ENCODE measurements at places on chromosomes 7 and 10.

GRCh38 chr7:13476881-13477444 is 512.5 kb downstream of the ETV1 start:
- no peak for DNase-seq

- no peak for DNase-seq
Observed at GRCh38 chr7:99460651-99461050, 5.3 kb downstream of the ATP5MF start.

DNA sequence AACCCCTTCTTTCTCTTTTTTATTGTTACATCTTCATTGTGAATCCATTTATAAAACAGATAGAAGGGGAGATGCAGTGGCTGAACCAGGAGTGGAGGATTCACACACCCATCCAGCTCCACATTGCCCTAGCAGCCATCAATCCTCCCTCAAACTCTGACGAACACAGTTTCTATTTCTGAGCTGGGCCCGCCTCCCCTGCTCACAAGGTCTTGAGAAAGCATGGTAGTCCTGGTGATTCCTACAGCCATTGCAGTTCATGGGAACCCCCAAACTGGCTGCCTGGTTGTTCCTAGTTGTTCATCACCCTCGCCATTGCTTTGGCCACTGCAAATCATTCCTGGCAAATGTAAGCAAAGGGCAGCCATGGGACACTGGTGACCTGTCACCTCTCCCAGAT is 258.5 kb upstream of the AOAH start:
- no peak for DNase-seq

DNA sequence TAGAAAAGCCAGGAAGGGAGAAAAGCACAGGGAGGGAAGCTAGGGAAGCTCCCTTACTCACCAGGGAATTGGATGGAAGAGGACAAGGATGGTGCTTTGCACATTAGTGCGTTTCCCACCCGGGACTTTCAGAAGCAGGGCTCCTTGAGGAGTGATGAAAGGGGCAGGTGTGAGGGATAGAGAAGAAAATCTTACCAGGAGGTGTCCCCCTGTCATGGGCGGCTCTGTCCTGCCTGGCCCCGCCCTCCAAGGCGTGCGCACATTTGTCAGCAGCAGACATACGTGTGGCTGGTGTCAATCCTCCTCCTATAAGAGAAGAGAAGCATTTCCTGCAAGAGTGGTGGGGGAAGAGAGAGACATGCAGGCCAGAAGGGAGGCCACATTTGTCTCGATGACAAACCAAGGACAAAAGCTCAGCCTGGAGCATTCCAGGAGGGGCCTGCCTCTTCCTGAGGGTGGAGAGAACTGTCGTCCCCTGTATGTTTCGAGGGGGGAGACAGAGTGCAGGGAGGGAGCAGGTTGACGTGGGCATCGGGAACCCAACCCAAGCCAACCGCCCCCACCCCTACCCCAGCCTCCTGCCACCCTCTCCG is 47.4 kb upstream of the COMTD1 start:
- no peak for DNase-seq

DNA sequence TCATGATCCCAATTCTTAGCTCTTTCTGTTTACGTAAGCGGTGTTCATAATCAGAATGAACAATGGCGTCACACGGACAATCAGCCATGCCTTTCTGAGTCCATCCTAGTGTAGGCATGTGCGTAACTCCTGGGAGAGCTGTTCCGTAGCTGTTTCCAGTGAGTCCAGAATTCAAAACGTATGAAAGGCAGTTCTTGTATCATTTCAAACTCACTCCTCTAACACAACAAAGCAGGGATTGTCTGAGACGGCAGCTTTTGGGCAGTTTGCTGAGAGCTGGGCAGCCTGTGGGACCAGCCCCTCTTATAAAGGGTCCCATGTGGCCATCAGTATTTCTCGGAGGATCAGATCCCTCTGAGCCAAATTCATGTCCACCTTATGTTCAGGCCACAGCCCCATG is 43.4 kb downstream of the PSPH start:
- no peak for DNase-seq

- no peak for DNase-seq
Observed at GRCh38 chr10:97213431-97213830, 27.7 kb upstream of the SLIT1 start.

DNA sequence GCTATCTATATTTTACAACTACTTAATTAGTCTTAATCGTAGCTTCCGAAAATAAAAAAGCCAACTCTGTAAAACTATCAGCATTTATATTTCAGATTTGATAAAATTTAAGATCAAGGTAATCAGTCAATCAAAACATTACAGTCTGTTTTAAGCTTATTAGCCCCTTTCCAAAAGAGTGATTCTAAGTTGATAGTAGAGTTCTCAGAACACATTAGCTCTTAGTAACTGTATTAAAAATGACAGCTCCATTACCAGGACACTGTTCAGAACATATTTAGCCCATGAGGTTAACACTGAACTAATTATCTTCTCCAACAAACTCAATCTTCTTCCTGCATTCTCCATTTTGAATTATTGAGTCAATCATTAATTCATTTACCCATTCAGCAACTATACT is 110.3 kb upstream of the PALS2 start:
- DNase-seq = no peak

DNA sequence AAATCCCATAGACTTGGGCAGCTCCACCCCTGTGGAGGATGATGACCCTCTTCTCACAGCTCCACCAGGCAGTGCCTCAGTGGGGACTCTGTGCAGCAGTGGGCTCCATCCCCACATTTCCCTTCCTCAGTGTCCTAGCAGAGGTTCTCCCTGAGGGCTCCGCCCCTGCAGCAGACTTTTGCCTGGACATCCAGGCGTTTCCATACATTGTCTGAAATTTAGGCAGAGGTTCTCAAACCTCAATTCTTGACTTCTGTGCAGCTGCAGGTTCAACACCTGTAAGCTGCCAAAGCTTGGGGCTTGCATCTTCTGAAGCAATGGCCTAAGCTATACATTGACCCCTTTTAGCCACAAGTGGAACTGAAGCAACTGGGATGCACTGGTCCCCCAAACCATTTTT is 31.8 kb downstream of the NEUROG3 start:
- DNase-seq = no peak

DNA sequence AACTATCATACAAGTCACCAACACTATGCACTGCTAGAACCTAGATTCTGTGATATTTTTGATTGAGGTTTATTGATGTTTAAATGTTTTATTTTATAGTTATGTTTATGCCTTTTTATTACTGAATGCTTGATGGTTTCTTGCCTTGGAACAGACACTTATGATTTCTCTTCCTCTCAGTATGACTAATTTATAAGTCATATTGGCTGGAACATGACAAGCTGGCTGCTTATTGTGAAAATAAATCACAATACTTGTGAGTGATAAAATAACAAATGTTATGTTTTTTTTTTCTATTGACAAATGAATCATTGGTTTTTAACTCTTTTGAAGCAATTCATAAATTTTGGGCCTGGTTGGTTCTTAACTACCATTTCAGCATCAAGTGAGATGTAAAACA is 142.0 kb upstream of the MALRD1 start:
- DNase-seq = no peak

DNA sequence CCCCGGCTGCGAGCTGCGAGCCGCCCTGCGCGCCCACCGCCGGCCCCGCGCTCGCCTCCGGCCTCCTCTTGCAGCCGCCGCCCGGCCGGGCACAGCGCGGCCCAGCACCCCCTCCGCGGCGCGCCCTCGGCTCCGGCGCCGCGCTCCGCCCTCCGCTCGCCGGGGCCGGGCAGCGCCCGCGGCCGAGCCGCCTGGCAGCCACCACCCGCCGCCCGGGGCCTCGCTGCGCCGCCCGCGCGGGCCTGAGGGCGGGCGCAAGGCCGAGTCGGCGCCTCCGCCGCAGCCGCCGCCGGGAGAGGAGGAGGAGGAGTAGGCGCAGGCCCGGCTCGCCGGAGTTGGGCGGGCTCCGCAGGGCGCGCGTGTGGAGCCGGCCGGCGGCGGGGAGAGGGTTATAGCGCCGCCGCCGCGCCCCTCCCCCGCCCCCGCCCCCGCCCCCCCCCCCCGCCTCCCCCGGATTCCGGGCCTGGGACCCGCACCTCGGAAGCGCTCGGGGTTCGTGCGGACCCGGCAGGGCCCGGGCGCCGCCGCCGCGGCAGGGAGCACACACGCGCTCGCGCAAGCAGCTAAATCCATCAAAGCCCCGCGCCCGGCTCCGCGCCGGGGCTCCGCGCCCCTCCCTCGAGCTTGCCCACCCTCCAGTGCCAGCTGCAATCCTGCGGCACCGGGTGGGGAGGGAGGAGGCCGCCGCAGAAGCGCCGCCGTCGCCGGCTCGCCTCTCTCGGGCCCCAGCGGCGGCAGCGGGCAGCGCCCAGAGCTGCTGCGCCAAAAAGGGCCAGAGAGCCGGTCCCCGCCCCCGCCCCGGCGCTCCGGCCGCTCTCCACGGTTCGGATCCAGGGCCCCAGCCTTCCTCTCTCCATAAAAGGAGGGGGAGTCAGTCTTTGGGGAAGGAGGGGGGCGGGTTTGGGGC is at the start of gene PDGFA:
Gene PDGFA, minus strand, starts transcription at position 363 of the 907 bp plus-strand sequence. CDS start 845 bp downstream, outside the sequence.
- DNase-seq = peak; percentile 92

GRCh38 chr10:132387764-132388210 is 9.2 kb upstream of the PWWP2B start:
- DNase-seq = peak; percentile 69

GRCh38 chr7:91291902-91292301 is 27.7 kb downstream of the FZD1 start:
- DNase-seq = no peak

- DNase-seq = no peak
Observed at GRCh38 chr10:23442936-23443335, 4.1 kb downstream of the OTUD1 start.

DNA sequence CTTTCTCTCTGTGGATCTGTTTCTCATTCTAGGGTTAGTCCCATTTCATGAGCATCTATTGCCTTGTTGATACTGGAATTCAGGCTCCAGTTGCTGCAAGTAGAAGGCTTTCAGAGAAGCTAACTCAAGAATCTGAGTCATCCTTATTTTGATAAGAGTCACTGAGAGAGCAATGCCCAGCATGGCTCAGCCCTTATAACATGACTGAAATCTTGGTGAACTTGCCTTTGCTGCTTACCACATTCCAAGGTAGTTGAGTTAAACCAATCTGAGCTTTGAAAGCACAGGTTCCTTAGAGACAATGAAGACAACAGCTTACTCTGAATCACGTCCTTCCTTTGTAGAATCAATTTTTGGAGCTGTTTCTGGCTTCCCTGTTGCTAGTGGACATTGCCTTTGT is 53.6 kb upstream of the CHCHD3 start:
- no peak for DNase-seq

- no peak for DNase-seq
Observed at GRCh38 chr7:26959290-26959689, 94.9 kb upstream of the SKAP2 start.

GRCh38 chr7:151818674-151819519 is 58.0 kb downstream of the PRKAG2 start:
- DNase-seq = no peak

DNA sequence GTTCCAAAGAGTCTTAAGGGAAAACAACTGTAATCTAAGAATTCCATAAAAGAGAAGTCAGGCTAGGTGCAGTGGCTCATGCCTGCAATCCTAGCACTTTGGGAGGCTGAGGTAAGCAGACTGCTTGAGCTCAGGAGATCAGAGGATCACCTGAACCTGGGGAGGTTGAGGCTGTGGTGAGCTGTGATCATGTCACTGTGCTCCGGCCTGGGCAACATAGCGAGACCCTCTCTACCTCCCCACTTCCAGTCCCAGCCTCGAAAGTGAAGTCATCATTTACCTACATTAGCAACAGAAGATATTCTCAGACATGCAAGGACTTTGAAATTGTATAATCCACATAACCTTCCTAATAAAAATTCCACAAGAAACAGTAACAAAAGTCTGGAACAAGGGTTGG is 129.8 kb upstream of the DNAJB12 start:
- no peak for DNase-seq

- no peak for DNase-seq
Observed at GRCh38 chr10:5658871-5659618, 7.3 kb downstream of the ASB13 start.

DNA sequence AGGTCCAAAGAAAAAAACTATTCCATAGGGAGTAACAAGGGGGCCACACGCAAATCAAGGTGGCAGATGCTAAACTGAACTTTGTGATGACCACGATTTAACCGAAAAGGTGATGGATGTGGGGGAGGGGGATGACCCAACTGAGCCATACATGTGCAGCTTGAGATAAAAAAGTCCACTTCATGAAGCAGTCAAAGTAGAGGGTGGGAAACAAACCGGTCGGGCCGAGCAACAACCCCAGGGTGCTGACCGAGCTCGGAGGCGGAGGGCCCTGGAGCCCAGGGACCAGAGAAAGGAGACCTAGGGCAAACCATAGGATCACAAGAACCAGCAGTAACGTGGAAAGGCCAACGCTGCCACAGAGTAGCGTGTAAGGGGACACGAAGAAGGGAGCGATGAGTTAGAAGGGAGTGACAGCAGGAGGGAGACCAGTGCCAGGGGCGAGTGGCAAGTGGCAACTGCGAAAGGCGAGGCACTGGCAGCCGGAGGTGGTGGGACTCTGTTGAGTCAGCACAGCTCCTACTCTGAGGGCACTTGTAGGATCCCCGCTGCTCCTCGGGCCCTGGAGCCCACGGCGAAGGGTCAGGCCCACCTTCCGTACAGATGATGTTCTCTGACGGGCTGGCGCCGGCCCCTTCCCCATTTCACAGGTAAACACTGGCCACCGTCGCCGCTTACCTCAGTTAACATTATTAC is 540 bp downstream of the SNX13 start:
- peak; percentile 90 for DNase-seq

DNA sequence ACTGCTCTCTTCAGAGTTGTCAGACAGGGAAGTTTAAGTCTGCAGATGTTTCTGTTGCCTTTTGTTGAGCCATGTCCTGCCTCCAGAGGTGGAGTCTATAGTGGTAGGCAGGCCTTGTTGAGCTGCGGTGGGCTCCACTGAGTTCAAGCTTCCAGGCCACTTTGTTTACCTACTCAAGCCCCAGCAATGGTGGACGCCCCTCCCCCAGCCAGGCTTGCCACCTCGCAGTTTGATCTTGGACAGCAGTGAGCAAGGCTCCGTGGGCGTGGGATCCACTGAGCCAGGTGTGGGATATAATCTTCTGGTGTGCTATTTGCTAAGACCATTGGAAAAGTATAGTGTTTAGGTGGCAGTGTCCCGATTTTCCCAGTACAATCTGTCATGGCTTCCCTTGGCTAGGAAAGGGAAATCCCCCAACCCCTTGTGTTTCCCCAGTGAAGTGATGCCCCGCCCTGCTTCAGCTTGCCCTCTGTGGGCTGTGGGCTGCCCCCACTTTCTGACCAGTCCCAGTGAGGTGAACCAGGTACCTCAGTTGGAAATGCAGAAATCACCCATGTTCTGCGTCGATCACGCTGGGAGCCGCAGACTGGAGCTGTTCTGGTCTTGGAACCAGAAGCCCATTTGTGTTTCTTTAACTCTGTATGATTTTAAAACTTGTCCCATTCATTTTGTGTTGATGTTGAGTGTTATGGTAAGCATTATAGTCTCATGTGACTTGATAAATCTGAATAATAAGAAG is 89.2 kb upstream of the CALCR start:
- DNase-seq = no peak

GRCh38 chr10:27646194-27646593 is 99.4 kb downstream of the MKX start:
- no peak for DNase-seq

GRCh38 chr7:149475121-149476045 is 14.5 kb upstream of the ZNF777 start:
- no peak for DNase-seq

Data from right kidney (tissue), 9 donors.